ENCODE measurements at places on chromosomes 2 and 18.
A peak's percentile ranks its signal among the peaks of the same experiment; 100 is the strongest.

DNA sequence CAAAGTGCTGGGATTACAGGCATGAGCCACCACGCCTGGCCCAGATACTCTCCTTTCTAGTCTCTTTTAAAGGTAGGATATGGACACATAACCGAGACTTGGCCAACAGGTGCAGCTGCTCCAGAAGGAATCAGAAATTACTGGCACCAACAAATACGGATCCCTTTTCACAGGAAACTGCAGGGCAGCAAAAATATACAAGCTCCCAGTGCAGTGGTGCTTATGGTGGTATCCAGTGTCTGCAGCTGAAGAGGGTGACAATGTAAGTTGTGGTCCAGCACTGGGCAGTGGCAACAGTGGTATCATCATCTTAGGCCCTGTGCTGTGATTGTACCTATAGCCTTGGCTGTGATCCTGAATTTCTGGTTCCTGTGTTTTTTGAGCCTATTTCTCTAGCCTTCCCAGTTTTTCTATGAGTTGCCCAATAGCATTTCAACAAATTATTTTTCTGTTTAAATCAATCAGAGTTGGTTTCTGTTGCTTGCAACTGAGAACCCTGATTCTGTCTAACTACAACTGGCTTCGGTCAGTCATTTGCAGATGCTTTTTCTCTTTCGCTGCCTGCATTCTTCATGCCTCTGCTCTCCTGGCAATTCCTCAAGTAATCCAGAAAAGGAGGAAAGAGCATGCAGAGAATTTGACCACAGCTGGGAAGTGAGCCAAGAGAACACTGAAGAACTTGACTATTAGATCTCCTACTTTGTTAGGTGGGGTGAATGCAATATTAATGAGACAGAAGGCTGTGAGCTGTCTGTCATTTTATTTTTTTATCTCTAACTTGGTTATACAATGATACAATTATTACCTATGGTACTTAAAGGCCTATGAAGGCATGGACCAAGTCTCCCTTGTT is 30.8 kb upstream of the EML4 start:
- peak; percentile 94 for DNase-seq

DNA sequence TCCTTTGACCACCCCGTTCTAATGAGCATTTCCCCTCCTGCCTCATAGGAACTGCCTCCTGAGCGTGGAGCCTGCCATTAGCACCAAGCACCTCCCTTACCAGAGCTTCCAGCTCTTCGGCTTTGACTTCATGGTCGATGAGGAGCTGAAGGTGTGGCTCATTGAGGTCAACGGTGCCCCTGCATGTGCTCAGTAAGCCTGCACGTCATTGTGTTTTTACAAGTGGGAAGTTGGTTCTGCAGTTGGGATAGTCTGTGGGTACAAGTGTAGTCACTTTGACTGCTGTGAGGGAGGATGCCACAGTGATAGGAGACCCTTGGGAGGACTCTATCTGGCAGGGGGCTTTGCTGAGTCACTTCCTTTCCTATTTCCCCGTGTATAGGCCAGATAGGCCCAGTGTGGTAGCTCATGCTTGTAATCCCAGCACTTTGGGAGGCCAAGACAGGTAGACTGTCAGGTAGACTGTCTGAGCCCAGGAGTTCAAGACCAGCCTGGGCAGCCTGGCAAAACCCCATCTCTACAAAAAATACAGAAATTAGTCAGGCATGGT is 22.0 kb upstream of the POLR1B start:
- DNase-seq: no peak

DNA sequence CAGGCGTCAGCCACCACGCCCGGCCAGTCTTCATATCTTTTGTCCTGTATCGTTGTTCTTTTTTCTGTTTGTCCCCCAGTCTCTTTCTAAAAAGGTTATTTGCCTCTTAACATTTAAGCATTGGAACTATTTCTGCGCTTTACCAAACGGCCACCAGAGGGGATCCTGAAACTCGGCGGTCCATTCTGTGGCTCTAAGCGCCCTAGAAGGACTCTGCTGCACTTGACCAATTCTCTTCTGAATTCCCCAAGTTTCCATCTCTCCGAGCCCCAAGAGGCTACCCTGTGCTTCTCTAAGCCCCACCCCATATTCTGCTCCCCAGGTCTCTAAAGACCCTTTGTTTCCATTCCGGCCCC is 33.1 kb upstream of the REG3G start:
- DNase-seq: no peak

DNA sequence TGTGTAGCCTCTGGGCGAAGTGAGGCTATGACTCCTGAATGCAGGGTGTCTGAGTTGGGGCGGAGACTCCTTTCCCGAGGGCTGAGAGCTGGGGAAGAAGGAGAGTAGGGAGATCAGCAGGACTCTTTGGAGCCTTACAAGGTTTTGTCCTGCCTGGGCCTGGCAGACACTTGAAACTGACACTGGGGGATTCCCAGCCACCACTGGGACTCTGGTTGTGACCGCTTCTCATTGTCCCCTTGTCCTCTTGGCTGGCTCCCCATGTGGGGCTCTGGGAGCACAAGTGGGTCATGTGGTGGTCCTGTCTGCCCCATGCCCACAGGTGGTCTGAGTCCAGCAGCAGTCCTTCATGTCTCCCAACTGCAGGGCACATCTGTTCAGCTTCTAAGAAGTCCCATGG is 78.2 kb upstream of the MGAT4A start:
- no peak for DNase-seq
